NCI-H1694 (cell line): ENCODE measurements at places on chromosomes 4 and X.

DNA sequence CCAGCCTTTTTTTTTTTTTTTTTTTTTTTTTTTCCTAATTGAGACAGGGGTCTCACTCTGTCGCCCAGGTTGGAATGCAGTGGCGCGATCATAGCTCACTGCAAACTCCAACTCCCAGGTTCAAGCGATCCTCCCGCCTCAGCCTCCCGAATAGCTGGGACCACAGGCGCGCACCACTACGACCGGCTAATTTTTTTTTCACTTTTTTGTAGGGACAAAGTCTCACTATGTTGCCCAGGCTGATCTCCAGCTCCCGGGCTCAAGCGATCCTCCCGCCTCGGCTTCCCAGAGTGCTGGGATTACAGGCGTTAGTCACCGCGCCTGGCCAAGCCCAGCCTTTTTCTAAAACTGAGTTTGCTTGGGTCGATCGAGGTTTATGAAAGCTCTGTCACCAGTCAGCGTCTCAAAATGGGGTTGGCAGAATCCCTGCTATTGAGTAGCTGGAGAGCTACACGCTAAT lies 1.3 kb upstream of the OTUD5 start:
- no peak for DNase-seq

GRCh38 chr4:118991686-118992085 lies 103.0 kb downstream of the SYNPO2 start:
- no peak for DNase-seq

DNA sequence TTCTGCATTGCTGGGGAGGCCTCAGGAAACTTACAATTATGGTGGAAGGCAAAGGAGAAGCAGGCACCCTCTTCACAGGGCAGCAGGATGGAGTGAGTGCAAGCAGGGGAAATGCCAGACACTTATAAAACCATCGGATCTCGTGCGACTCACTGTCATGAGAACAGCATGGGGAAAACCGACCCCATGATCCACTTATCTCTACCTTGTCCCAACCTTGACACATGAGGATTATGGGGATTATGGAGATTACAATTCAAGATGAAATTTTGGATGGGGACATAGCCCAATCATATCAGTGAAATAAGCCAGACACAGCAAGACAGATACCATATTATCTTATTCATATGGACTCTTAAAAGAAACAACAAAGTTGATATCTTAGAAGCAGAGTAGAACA lies 134.9 kb downstream of the C4orf33 start:
- no peak for DNase-seq

DNA sequence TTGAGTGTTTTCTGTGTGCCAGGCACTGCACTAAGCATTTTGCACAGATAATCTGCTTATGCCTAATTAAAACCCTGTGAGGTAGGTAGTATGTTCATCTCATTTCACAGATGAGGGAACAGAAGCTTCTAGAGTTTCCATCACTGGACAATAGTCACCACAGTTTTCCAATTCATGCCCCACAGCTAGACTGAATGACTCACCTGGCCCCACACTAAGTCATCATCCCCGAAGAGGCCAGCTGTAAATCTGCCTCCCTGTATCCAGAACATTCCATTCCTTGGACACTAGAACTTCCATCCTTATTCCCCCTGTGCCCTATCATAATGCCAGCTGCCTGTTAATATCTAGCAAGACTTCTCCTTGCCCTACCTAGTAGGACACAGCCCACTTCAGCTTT lies 40.9 kb upstream of the NYX start:
- DNase-seq = no peak

- DNase-seq = no peak
These were observed 103.5 kb downstream of the FHDC1 start for GRCh38 chr4:153039542-153040185.

DNA sequence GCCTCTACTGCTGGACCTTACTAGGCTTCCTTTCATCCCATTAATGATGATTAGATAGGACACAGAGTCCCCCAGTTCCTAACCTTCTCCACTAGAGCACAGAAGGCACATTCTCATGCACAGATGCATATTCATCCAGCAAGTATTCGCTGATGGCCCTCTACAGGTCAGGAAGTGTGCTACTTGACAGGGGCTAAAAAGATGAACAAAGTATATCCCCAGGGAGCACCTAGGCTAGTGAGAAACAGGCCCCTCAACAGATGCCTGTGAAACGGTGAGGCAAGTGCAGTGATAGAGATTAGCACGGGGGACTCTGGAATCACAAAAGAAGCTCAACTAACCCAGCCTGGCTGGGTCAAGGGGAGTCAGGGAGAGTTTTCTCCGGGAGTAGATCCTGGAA lies 95.8 kb downstream of the MGST2 start:
- DNase-seq = peak; percentile 30

GRCh38 chr4:99400831-99401230 lies 34.3 kb downstream of the ADH7 start:
- no peak for DNase-seq

- no peak for DNase-seq
These were observed 289.0 kb downstream of the HNRNPD start for GRCh38 chr4:82084747-82085146.

GRCh38 chrX:68652326-68653170 lies 5.1 kb downstream of the STARD8 start:
- DNase-seq = no peak

DNA sequence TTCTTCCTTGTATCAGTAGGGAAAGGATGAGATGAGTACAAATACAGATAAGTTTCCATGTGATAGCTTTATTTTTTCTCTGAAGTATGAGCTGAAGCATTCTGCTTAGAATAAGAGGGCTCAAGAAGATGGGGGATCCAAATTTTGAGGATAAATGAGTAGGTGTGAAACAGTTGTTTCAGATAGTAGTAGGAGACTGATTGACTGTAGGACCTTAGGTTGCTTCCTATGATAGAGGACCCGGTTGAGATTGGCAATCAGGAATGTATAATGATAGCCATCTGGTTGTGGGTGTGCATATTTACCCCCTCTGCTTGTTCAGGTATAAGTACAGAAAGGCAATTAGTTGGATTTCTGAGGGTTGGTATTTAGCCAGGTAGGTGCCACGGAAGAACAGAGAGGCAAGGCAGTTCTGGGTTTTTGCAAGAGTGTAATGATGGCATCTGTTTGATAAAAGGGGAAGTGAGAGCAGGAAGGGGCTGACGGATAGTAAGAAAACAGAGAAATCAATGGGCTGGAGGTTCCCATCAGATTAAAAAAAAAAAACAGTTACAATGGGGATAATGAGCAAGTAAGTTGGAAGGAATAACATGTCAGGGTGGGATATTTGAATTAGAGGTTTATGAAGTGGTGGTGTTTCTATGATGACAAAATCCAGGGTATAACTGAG lies 13.7 kb downstream of the OCRL start:
- DNase-seq = no peak

GRCh38 chrX:71627588-71628404 lies 9.5 kb upstream of the CXCR3 start:
- DNase-seq = no peak

DNA sequence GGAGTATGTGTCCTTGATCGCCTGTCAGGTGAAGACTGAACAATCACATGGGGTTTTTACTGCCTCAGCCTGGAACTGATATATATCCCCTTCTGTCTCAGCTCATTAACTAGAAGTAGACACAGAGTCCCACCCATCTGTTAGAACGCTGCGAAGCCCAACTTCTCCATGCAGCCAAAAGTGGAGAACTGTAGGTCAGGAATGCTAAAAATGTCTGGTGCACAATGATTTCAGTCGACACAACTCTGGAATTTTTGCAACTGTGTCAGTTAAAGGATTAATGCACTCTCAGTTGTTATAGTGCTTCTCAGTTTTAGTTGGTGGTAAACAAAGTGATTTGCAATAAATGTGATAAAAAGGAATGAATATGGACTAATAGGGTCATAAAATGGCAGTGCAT lies 287.2 kb downstream of the INPP4B start:
- DNase-seq = no peak
